HuH-7 (cell line): ENCODE measurements at places on chromosomes 3 and 15.

- DNase-seq: no peak
Measured at GRCh38 chr15:41124058-41124457, 8.0 kb upstream of the INO80 start.

DNA sequence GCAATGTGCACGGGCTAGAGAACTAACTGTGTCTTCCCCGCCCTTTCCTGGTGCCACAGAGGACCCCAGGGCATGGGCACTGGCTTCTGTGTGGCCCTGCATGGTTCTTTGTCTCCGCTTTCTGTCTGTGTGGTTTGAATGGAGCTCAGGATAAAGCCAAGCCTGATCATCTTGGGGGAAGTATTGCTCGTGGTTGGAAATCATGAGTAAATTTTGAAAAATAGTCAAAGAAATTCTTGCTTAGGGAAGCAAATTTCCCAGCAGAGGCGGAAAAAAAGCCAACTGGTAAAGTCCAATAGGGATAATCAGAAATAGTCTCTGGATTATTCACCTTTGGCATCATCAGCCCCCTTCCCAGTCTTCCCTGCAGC lies 55.4 kb downstream of the MAGEF1 start:
- no peak for DNase-seq

DNA sequence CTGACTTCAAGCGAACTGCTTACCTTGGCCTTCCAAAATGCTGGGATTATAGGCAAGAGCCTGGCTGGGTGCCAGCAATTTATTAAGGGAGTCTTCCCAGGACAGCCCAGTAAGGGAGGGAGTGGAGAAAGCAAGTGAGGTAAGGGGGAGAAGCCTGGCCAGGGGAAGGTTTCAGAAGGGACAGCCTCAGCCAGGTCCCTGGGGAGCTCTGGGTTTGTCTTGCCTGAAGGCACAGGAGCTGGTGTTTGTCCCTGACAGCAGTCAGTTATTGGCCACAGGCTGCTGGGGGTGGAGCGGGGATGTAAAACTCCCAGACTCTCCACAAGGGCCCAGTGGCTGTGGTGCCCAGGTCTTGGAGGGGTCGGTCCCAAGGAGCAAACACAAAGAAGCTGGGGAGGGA lies 33.0 kb upstream of the CDCP1 start:
- no peak for DNase-seq

- no peak for DNase-seq
Measured at GRCh38 chr15:92901995-92902394, 1.9 kb downstream of the CHD2 start.

DNA sequence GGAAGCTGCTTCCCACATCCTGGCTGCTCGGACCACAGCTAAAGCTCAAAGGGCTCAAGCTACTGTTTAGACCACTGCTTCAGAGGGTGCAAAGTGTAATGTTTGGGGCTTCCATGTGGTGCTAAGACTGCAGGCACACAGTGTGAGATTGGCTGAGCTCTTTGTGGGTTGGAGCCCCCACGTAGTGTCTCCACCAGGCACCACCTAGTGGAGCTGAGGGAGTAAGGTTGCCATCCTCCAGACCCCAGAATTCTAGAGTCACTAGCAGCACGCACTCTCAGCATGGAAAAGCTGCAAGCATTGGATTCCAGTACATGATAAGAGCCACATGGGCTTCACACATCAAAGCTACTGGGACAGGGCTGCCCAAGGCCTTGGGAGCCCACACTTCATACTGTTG lies 9.3 kb downstream of the MKRN3 start:
- DNase-seq: no peak
